ENCODE measurements at places on chromosomes 6 and 20.

GRCh38 chr6:99467509-99468106, 42.5 kb upstream of the PNISR start:
- DNase-seq: peak; percentile 3

- DNase-seq: no peak
Observed at GRCh38 chr6:132140189-132140588, 189.0 kb upstream of the CCN2 start.

- DNase-seq: no peak
Observed at GRCh38 chr20:42594011-42594410, 595.7 kb downstream of the PTPRT start.

DNA sequence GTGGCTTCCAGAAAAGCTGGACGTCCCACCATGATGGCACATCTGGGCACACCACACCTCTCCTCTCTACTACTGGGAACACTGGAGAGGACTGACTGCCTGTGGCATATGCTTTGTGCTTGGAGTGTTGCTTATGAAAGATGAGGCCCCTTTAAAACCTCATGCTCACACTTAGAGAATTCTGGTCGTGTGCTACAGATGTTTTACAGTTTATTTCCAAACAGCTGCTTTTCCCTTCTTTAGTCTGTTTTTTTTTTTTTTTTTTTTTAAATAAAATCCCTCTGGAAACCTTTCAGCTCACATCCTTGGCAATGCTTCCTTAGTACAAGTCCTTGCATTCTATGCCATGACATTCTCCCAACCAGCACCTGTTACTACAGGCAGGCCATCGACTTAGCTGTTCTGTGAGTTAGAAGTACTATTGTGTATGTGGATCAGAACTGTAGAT, 60.3 kb downstream of the BMP6 start:
- no peak for DNase-seq

DNA sequence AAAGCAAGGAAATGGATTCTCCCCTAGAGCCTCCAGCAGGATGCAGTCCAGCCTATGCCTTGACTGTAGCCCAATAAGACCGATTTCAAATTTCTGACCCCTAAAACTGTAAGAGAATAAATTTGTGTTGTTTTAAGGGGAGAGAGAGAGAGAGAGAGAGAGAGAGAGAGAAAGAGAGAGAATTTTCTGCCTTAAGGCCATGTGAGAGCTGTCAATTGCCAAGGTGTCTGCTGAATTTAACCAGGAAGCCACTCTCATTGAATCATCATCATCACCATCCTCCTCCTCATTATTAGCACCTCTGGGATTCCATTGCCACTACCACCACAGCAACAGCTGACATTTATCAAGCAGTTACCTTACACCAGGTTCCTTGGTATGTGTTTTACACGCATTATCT, 27.8 kb upstream of the TNFRSF21 start:
- no peak for DNase-seq

DNA sequence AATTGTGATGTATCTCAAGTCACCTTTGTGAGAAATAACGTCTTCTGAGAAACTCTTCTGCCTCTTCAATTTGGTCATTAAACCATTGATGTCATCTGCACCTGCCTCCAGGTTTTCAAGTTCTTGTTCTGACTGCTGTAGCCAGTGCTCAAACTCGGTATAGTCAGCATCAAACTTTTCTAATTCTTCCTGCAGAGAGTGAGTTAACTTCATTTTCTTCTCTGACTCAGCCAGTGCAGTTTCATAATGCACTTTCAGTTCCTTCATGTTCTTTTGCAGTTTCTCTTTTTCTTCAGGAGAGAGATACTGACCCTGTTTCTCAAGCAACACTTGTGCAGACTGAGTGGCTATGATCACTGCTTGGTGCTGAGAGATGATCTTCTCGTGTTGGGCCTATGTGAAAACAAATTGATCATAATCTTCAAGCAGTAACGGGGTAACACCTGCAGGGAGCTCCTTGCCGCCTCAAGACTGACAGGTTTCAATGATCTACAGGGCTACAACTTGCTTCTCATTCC, 48.8 kb downstream of the DST start:
- DNase-seq: no peak

Data from GM04504 (cell line).